ENCODE measurements at places on chromosomes 7 and 10.

- peak; percentile 56 for DNase-seq
Measured at GRCh38 chr10:79248341-79249185, 98.7 kb upstream of the PPIF start.

GRCh38 chr7:88756802-88757201 is 2.7 kb upstream of the ZNF804B start:
- DNase-seq: no peak

DNA sequence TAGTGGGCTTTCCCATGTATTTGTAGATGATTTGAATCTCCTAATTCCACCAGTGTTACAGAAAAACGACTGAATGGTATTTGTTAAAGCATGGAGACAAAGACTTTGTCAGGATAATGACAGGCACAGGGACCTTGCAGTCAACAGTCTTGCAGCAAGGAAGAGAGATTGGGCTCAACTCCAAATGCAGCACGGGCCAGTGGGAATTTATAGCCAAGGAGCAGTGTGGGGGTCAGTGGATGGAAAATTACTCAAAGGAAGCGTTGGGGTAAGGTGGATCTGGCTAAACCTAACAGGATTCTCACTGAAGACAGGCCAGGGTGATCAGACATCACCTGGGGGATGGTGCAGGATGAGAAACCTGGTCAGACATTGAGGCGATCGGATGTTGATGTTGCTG is 24.3 kb downstream of the CPVL start:
- no peak for DNase-seq

- no peak for DNase-seq
Measured at GRCh38 chr7:35993113-35993512, 159.9 kb upstream of the EEPD1 start.

GRCh38 chr7:140304191-140304799 is 94.0 kb downstream of the SLC37A3 start:
- DNase-seq: no peak

- DNase-seq: no peak
Measured at GRCh38 chr7:150663802-150664494, 21.6 kb upstream of the GIMAP2 start.

GRCh38 chr10:44821290-44821689 is 89.8 kb upstream of the TMEM72 start:
- DNase-seq: no peak

- DNase-seq: peak; percentile 81
Measured at GRCh38 chr7:3867863-3868262, 566.8 kb downstream of the SDK1 start.

DNA sequence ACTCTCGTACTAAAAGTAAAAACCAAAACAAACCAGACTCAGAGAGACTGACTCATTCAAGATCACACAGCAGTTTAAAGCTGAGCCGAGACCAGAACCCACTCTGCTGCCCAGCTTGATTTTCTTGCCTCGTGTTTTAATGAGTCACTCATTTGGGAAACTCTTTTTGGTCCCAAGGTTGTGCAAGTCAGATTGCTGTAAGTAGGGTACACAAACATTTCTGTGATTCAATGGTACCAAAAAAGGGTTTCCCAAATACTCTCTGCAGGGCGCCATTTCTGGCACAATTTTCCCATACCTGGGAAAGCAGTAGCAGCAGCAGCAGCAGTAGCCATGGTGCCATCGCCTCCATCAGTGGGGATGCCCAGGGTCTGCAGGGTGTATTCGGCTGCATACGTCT is 69.9 kb downstream of the ASAH2B start:
- DNase-seq: no peak

GRCh38 chr10:85614566-85614965 is 752.0 kb downstream of the GRID1 start:
- DNase-seq: no peak

DNA sequence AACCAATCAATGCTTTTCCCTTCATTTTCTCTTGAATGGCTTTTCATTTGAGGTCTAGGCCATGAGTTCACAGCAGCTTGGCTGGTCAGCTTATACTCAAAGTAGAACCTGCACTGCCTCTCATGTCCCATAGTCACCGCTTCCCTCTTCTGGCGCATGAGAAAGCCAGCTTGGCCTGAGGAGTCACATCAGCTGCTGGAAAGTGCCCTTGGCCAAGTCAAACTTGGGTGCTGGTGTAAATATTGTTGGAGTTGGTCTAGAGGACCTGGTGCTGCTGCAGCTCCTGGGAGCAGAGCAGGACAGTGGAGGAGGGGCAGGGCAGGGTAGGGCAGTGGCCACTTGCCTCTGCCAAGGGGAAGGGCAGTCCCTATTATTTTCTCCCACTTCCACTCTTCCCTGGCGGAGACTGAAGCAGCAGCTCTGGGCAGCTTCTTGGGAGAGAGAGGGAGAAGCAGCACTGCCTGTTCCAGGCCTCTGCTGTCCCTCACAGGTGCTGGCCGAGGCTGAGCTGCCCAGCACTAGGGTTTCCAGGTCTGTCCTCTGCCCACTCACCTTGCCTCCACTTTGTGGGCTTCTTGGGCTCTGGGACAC is 12.8 kb downstream of the UBE2D4 start:
- DNase-seq: no peak

DNA sequence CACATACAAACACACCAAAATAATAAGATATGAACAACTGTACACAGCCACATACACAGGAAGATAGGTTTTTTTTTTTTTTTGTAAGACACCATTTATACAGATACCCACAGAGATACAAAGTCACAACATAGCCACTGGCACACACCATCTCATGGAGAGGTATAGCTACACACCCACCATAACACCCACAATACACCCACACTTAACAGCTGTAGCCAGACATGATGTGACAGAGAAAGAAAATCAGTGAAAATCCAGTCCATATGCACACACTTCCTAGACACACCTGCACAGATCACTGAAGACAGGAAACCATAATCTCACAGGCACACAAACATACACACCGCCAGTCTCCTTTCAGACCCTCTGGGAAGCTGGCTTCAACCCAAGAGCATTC is 62.4 kb upstream of the PAX2 start:
- no peak for DNase-seq

DNA sequence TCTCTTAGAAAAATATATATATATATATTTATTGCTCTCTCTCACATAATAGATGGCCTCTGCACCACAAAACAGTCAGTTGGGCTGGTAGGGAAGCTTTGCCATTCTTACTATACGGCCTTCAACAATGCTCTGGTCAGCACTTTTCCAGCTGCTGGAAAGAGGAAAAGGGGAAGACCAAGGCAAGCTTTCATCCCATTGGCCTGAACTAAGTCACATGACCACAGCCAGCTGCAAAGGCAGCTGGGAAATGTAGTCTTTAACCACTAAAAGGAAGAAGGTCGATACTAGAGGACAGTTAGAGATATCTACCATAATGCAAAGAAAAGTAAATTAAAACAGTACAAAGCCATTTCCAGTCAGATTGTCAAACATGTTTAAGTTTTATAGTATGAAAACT is 58.4 kb upstream of the MACROH2A2 start:
- DNase-seq: peak; percentile 37

DNA sequence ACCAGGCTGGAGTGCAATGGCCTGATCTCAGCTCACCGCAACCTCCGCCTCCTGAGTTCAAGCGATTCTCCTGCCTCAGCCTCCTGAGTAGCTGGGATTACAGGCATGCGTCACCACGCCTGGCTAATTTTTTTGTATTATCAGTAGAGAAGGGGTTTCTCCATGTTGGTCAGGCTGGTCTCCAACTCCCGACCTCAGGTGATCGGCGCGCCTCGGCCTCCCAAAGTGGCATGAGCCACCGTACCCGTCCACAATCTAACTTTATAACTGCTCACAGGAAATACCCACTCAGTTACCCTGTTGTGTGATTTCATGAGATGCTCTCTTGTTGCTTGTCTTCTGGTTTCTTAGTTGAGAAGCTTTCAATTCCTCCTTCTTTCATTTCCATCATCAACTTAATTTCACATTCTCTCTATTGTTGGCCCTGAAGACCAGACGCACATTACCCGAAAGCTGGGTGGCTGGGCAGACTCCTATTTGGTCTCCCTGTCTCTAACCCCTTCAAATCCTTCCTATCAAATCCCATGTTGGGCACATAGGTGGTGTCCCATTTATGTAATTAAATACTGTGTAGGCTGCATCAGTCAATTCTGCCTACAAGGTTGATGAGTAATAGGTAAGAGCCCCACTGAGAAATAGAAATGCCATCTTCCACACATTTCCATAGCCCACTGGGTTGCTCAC is 1.1 kb upstream of the GSTO2 start:
- no peak for DNase-seq

DNA sequence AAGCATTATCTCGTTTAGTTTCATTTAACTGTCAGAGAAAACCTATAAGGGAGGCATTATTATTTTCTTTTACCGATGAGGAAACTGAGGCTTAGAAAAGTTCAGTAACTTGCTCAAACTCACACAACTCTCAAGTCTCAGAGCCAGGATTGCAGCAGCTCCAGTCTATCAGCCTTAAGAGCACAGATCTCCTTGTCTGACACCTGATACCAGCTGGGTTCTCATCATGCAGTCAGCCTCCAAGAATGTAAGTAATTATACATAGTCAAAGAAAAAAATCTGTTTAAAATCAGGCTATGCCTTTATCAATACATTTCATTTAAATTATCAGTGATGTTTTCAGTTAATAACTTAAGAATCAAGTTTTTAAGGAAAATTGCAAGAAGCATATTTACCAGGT is 236.6 kb upstream of the TCF7L2 start:
- peak; percentile 24 for DNase-seq

DNA sequence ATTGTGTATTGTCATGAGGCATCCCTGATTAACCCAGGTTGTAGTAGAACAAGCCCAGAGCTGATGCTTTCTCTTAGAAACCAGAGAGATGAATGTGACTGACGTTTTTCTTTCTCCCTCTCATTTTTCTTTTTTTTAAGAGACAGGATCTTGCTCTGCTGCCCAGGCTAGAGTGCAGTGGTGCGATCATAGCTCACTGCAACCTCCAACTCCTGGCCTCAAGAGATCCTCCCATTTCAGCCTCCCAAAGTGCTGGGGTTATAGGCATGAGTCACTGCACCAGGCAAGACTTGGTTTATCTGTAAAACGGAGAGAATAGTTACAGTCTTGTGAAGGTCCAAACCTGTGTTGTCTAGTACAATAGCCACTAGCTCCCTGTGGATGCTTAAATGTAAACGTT is 5.4 kb downstream of the LMTK2 start:
- no peak for DNase-seq

- DNase-seq: no peak
Measured at GRCh38 chr10:75451831-75452230, 20.4 kb downstream of the LRMDA start.
